ENCODE measurements at places on chromosomes 4 and X. TPM values are rescaled to one million over a fixed set of nuclear protein-coding genes. Genes with fewer than 3 reads are reported as not detected.

- peak; percentile 81 for DNase-seq
These were observed 34.5 kb downstream of the SPINK2 start for GRCh38 chr4:56786955-56787354.

DNA sequence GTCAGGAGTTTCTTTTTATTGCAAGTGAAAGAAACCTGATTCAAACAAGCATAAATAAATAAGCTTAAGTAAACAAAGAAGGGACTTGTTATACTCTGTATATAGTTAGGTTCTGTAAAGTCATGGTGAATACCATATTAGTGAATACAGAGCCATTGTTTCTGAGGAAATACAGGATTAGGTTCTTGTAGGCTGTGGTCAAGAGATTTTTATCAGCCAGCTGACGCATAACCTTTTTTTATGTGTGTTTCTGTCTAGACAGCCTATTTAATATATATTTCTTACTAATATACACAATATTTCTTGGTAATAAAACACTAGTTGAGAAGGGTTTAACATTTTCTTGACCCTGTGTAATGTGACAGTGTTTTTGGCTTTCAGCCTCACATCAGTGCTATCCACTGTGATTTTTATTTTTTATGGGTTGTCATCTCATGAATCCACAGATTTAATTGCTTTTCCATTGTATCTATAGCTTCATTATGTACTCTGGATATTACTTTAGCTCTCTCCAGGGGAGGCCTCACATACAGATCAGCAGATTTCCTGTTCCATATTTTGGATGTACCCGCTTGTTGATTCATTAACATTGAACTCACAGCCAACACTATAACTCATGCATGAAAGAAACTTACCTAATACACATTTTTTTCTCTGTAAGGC lies 8.0 kb downstream of the HERC3 start:
- DNase-seq: peak; percentile 2

ARMCX1 gene
- total RNA-seq: 23.9 TPM

DNA sequence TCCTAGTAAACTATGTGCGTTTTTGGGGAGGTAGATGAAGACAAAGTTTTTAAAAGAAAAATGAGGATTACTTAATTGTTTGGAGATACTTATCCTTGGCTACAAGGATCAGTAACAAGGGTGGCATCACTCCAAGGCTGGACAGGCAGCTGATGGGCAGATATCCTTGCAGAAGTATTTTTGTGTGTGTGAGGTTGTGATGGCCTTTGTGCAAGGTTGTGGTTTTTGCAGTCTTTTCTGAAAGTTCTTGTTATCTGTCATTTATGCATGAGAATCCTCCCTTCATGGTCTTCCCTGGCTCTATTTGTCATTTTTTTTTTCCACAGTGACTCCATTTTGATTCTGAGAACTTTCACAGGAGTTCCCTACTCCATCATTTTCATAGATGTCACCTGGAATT lies 96.0 kb upstream of the C1GALT1C1 start:
- DNase-seq: no peak

DNA sequence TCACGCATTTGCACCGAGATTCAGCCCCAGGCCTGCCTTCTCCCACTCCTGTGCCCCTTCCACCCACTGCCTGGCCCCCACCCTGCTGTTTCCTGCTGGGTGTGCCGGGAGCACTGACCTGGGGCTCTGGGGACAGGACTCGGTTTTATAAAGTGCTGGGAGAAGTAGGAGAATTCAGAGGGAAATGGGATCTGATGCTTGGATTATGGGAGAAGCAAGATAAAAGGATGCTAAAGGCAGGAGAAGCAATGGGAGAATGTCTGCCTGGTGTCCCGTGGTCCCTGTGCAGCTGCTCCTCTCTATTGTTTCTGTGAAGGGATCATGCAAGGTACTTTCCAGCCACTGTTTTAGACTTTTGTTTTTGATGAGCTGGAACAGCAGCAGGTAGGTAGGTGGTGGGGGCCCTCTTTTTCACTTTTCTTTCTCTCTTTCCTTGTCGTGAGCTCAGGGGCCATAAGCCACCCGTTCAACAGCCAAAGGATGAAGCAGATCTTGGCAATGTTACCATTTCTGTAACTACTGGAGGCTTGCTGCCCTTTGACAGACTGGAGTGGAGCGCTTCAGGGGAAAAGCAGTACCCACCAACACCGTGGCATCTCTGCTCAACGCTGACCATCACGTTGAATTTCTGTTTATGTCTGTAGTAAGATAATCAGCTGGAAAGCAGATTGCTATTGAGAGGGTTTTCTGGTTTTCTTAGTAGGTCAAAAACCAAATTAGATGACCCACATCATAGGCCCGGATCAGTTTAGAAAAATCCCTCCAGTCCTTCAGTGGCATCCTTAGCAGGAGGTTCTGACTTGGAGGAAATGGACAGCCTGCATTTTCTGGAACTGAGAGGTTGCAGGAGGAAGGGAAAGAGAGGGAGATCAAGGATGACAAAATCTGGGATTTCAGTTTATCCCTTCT lies 63.8 kb upstream of the ENPP6 start:
- no peak for DNase-seq

GRCh38 chr4:55397520-55398321 lies 2.0 kb downstream of the TMEM165 start:
- DNase-seq: no peak

DNA sequence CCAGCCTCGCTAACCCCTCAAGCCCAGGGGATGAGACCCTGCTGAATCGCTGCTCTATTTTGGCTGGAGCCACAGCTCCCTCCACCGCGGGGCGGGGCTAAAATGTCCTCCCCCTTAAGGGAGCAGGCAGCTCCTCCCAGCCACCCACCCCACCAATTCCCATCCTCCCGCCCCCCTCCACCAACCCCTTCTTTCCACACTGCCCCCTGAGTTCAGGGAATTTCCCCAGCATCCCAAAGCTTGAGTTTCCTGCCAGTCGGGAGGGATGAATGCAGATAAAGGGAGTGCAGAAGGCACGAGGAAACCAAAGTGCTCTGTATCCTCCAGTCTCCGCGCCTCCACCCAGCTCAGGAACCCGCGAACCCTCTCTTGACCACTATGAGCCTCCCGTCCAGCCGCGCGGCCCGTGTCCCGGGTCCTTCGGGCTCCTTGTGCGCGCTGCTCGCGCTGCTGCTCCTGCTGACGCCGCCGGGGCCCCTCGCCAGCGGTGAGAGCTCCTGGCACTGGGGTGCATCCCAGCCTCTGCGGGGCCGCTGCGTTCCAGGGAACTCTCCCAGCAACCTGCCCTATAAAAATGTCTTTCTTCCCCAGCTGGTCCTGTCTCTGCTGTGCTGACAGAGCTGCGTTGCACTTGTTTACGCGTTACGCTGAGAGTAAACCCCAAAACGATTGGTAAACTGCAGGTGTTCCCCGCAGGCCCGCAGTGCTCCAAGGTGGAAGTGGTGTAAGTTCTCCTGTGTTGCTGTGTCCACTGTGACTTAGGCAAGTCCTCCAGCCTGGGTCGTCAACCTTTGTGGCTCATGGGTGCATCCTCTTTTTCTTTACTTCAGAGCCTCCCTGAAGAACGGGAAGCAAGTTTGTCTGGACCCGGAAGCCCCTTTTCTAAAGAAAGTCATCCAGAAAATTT lies at the start of gene CXCL6:
CXCL6 (plus strand) TSS at position 306 of the 907 bp plus-strand sequence; CDS start at position 379, 73 bp downstream.
- DNase-seq: peak; percentile 41

GRCh38 chr4:144178414-144178813 lies 37.9 kb upstream of the GYPA start:
- DNase-seq: no peak

GRCh38 chr4:48346594-48346993 lies 5.3 kb downstream of the SLAIN2 start:
- no peak for DNase-seq

- no peak for DNase-seq
These were observed 121.0 kb downstream of the PCDH10 start for GRCh38 chr4:133270021-133270570.

GRCh38 chrX:115909017-115909416 lies 261.5 kb upstream of the AGTR2 start:
- no peak for DNase-seq

TENM3 gene
- total RNA-seq: 0.05 TPM

MCF2 gene
- not detected for total RNA-seq

ARHGAP10 gene
- total RNA-seq: 7.7 TPM

GPAT3 gene
- total RNA-seq: 0.16 TPM
